Cortex of kidney (tissue), 1 donor: ENCODE measurements at places on chromosomes 7 and 10.

- DNase-seq: no peak
These were observed 362.5 kb downstream of the MAGI2 start for GRCh38 chr7:79091011-79091410.

DNA sequence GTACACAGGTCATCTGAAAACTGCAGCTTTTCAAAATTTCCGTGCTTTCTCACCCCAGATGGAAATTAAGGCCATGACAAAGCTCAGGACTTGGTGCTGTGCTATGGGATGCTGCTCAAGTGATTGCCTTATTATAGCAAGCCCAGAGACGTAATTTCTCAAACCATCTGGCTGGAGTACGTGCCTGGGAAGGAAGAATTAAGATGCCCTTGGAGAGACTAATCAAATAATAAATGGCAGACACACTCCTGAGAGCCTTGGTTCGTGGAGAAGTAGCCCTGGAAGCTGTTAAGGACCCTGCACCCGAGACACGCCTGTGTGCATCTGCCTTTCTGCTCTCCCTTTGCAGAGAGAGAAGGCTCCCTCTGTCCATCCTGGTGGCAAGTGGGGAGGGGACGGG, 38.3 kb upstream of the PRLHR start:
- DNase-seq: no peak

DNA sequence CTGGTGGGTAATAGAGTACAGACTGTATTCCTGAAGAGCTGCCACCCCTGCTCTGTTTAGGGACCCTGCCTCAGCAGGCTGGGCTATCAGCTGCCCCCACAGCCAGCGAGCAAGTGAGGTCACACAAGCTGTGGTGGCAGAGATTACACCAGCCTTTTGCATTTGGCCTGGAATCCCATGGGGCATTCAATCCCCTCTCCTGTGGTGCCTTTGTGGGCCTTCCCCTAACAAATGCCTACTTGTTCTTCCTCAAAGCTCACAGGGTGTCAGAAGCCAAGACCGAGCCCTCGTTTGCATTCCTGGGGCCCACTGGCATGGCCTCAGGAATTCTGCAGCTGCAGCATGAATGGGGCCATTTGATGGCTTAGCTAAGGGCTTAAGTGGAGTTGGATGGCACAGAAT, 212.7 kb upstream of the PHYHIPL start:
- DNase-seq: no peak

DNA sequence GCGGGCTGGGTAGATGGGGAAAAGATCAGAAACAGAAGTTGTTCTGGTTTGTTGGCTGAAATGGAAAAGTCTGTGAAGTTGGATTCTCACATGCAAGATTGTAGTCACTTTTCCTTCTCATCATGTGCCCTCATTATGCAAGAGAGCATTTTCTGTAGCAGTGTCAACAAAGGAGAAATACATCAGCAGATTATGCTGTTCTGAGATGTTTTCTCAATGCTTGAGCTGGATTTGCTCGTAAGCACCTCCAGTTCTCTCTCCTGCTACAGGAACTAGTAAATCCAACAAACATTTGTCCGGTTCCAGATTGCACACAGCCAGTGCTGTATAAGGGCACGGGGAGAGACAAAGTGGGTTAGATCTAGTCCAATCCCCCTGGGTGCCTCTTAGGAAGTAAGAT, 90.0 kb downstream of the GATA3 start:
- no peak for DNase-seq

DNA sequence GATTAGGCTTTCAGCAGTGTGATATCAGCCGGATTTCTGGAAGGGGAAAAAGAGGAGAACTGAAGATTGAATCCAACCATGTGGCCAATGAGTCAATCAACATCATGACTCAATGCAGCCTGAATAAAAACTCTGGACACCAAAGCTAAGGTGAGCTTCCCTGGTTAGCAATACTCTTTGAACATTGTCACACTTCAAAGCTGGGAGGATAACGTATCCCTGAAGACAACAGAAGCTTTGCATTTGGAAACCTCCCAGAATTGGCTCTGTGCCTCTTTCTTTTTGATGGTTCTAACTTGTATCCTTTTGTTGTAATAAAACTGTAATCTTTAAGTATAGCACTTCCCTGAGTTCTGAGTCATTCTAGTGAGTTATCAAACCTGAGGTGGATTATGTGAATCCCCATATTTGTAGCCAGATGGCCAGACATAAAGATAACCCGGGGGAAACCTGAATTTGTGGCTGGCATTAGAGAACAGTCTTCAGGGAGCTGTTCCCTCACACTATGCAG, 284.4 kb downstream of the IPMK start:
- no peak for DNase-seq

GRCh38 chr10:48456808-48457761, 147.8 kb downstream of the ARHGAP22 start:
- DNase-seq: no peak

DNA sequence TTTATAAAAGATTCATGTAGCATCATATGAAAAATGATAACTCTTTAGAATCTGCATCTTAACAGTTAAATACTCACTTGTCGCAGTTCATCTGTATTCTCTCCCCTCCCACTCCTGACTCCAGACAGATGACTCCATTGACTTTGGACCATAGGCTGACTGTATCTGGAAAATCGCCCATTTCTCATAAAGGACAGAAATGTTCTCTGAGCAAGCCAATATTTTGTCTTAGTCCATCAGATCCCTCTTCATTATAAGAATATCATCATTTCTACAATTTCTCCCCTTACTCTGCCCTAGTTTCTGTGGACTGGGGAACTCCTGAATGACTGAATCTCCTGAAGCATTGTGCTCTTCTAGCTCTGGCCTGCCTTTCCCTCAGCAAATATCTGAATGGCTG, 125.4 kb downstream of the SEMA3D start:
- no peak for DNase-seq

- no peak for DNase-seq
These were observed 40.3 kb upstream of the ARID5B start for GRCh38 chr10:61860964-61861758.

DNA sequence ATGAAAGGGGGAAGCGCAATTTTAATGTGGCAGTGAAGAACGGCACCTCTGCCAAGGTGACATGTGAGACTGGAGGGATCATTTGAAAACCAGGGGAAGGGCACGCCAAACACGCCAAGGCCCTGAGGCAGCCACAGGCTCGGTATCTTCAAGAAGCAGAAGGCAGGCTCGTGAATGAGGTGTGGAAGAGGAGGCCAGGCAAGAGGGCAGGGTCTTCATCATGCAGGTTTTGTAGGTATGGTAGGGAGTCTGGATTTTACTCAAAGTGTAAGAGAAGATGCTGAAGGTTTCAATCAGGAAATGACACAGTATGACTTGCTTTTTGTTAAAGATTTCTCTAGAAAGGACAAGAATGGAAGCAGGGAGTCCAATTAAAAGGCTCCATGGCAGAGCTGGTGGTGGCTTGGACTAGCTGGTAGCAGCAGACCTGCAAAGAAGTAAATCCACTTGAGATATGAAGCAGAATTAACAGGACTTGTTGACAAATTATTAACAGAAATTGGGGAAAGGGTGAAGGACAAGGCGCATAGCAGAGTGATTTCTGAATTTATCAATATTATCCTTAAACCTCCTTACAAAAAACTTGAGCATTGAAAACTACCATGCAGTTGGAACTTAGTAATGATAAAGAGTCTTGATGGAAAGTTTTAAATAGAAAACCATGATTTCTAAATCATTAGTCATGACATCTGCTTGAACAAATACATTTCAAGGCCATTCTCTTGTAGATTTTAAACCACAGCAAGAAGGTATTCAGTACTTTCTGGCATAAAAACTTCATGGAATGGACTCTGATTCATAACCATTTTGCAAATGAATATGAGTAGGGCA, 70.4 kb downstream of the COA1 start:
- DNase-seq: no peak

- no peak for DNase-seq
These were observed 119.6 kb downstream of the PRKAG2 start for GRCh38 chr7:151757274-151757673.

DNA sequence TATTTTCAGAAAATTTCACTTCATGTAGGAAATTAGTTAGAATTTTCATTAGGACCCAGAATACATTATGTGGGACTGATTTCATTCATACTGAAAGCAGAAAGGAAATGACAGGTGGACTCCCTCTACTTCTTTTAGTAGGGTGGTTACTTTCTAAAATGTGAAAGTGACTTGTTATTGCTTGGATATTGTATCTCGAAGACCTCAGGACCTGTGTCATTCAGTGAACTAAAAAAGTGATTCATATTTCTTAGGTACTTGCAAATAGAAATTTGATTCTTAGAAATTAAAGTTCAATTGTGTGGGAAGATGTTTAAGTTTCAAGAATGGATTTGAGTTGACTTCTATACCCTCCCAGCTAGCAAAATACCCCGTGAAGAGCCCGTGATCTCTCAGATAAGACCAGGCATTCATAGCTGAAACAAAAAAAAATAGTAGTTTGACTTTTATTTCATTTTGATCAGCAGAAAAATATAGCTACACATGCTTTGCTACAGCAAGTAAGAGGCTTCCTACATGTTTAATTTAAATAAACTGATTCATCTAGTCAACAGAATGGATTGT, 1037.1 kb downstream of the GATA3 start:
- DNase-seq: no peak

- DNase-seq: no peak
These were observed 79.0 kb upstream of the SEMA3C start for GRCh38 chr7:80997841-80998240.

- no peak for DNase-seq
These were observed 14.6 kb downstream of the RSBN1L start for GRCh38 chr7:77710861-77711260.

- DNase-seq: no peak
These were observed 37.8 kb downstream of the SEM1 start for GRCh38 chr7:96671854-96672253.

DNA sequence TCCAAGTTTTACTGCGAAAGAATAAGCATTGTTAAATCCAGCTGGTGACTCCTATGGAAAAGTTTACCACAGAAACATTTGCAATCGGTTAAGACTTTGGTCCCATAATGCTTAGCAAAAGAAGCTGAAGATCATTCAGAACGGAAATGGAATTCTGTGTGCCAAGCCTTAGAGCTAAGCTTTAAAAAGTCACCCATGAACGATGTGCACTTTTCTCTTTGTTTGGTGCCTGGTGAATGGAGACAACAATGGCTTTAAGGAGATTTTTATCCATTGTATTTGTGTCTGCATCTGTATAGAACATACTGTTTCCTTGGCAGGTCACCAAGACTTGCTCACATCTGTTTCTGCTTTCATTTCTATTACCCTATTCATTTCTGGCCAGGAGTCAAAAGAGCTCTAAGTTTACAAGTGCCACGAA, 26.3 kb upstream of the COL1A2 start:
- no peak for DNase-seq

DNA sequence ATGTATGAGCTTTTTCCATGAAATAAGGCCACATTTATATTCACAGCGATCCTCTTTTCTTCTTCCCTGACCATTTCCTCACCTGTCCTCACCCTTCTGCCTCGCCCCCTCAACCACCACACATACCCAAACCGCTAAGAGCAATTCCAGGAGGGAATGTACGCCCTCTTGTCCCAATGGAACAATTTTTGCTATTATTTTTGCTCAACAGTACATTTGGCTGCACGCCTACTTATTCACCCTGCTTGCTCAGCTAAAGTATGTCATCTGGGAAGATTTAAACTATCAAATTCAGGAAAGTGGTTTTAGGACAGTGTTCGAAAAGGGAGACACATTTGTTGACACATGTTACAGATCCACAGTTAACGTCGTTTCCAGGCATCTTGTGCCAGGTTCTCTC, 252.7 kb downstream of the NEBL start:
- no peak for DNase-seq

GRCh38 chr10:127945948-127946711, 39.2 kb downstream of the PTPRE start:
- no peak for DNase-seq

GRCh38 chr7:148914208-148914777, 30.2 kb upstream of the EZH2 start:
- DNase-seq: no peak

GRCh38 chr10:43585981-43586729, 11.7 kb upstream of the ZNF239 start:
- no peak for DNase-seq

DNA sequence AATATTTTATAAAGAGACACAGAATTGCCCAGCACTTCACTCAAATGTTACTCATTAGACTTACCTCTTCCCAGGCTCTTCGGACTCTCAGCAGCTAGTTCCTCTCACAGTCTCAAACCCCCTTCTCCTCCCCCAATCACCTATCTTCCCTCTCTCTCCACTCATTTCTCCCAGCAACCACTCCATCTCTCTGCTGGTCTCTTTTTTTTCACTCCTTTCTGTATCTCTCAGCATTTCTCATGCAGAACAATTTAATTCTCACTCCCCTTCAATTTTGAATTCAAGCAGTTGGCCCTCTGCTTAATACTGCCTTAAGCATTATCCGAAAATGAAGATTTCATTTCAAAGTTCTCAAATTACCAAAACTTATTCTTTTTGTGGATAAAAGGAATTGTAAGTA, 34.4 kb upstream of the CAV2 start:
- DNase-seq: no peak

DNA sequence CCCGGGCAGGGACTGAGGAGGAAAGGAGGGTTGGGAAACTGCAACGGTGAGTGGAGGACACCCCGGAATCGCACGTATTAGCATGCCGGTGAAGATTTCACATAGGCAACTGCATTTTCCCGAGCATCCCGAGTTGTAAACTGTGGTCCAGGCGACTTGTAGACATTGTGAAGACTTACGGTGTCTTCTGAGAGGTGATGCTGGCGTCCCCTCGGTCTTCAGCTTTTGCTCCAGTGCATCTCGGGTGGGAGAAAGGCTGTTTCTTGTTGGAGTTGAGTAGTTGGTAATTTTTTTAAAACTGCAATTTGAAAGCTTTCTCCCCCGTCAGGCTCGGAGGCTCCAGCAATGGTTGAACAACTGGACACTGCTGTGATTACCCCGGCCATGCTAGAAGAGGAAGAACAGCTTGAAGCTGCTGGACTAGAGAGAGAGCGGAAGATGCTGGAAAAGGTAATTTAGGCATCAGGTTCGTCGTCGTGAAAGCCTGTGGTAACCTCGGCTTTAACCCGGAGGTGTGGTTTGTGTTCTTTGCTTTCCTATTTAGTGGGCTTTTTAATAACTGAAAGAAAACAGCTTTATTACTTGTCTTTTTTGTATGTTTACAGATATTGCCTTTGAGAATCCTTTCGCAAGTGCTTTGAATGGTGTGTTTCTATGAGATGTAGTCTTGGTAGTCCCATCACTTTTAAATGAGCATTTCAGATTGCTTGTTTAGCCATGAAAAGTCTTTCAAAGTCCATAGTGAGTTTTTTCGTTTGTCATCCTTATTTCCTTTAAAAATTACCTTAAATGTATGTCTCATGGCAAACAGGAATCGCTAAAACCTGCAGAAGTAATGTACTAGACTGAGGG, 687 bp downstream of the HELLS start:
- no peak for DNase-seq

DNA sequence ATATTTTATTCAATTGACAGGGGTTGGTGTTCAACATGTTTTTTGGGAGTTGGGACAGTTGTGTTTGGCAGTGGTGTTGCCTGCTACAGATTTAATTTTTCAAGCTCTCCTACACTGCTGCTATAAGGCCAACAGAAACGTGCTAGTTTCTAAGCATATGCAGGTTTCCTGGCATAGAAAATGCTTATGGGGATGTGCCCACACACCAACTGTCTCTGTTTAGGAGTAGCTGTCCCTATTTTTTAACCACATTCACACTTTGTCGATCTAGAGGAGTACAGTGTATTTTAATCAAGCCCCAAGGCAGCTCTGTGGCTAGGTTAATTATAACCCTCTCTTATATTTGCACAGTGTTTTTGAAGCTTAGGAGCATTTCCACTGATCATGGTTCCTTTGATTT, 28.6 kb downstream of the TMEM178B start:
- DNase-seq: no peak

- DNase-seq: no peak
These were observed 408.4 kb upstream of the SHH start for GRCh38 chr7:156220701-156221100.

GRCh38 chr7:82595176-82595575, 151.6 kb upstream of the CACNA2D1 start:
- no peak for DNase-seq
